WTC11 (cell line): ENCODE measurements at places on chromosomes 11 and 22. TPM values are rescaled to one million over a fixed set of nuclear protein-coding genes. Genes with fewer than 3 reads are reported as not detected.
A peak's percentile ranks its signal among the peaks of the same experiment; 100 is the strongest.

DNA sequence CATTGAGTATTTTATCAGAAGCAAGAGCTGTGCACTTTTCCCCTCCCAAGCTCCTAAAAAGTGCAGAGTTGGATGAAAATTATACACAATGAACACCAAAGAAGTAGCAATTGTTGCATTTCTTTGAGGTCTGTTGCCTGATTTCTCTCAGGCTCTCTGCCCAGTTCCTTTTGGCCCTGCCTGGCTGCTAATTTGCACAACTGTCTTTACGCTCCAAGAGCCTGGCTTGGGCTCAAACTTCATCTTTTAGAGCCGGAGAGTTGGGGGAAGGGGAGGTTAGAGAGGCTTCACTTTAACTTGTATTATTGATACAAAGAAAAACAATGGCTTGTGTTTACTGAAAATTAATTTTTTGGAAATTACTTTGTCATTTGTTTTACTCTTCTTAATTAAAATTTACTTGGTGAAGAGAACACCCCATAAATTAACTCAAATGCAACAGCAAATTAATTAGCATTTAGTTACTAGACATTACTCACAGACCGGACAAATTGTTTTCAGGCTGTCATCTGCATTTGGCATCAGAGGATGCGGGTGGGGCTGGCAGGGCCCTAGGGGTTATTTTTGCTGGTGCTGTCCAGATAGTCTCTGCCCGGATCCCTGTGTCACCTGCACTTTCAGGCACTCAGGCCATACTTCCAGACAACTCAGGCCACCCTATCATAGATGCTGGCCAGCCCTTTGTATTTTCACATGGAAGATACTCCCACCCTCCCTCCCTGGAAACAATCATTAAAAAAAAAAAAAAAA, 407.3 kb downstream of the NXPE2 start:
- no peak overlapping the region for H3K27ac ChIP-seq
- DNase-seq = no peak
- no peaks in the 10 kb centered on the region for H3K36me3 ChIP-seq
- no peaks in the 10 kb centered on the region for H3K27me3 ChIP-seq
- 0 out of 2 replicates have a peak, but pooled peaks cover 10% of the 10 kb centered on the region for H3K4me1 ChIP-seq
- H3K4me3 ChIP-seq = no peak overlapping the region

GRCh38 chr11:79076526-79077115, 364.2 kb downstream of the TENM4 start:
- DNase-seq = peak; percentile 55
- H3K4me1 ChIP-seq = peaks cover 20% of the 10 kb centered on the region
- H3K27ac ChIP-seq = no peak overlapping the region
- H3K4me3 ChIP-seq = no peak overlapping the region
- H3K27me3 ChIP-seq = no peaks in the 10 kb centered on the region; the same call in 1 of the 2 replicates

DNA sequence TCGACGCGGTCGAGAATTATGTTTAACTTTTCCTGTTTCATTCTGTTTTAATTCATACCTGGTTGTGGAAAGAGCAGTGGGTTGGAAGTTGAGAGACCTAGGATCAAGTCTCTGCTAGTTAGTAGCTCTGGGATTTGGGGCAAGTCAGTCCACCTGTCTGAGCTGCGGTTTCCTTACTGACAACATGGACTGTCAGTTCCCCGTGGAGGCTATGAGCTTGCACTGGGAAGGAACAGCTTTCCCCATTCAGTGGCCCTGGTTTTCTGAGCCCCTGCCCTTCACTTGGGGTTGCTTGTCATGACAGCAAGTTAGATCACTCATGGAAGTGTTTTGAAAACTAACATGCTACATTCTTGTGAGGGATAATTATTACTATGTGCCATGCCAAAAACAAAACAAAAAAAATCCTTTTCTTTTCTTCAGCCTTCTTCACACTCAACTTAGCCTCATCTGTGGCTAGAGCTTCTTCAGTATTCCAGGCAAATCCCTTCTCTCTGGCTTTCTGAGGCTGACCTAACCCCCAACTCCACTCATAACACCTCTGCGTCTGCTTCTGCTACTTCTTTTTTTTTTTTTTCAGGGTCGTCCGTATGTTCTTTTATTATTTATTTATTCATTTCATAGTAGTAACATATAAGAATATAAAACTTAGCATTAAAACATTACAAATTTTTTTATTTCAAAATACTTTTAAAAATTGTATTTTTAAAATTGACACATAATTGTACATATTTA, 43.0 kb upstream of the ZBED5 start:
- peaks cover 4% of the 10 kb centered on the region; the same call in 1 of the 2 replicates for H3K4me1 ChIP-seq
- H3K27ac ChIP-seq = no peak overlapping the region
- no peak overlapping the region for H3K4me3 ChIP-seq
- no peak for DNase-seq

PGM2L1 gene
- total RNA-seq = 23.1 to 34.1 TPM (median 24.8 TPM) in 3 replicates

BAIAP2L2 gene
- 3.0 to 5.7 TPM (median 4.9 TPM) in 3 replicates for total RNA-seq

DNA sequence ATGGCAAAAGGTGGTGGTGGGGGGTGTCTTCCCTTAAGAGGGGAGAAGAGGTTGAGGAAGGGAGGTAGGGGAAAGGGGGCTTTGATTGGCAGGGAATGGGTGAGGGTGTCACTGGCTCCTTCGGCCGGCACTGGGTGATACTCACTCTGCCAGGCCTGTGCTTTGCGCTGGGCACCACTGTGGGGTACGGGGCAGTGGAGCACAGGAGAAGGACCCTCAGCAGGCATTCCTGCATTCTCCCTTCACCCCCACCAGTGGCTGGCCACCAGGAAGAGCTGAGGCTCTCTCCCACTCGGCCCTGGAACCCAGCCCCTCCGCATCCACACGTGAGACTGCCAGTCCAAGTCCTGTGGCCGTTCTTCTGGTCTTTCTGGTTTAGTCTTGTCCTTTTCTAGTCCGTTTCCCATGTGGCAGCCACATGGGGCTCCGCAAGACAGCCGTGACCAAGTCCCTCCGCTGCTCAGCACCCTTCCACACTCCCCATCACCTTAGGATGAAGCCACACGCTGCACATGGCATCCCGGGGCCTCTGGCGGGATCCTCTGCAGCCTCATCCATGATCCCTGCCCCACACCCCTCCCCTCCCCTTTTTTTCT, 8.0 kb downstream of the CAPN5 start:
- H3K4me3 ChIP-seq = no peak overlapping the region
- no peaks in the 10 kb centered on the region for H3K27me3 ChIP-seq
- no peak overlapping the region for H3K27ac ChIP-seq
- 0 out of 2 replicates have a peak, but pooled peaks cover 2% of the 10 kb centered on the region for H3K4me1 ChIP-seq
- DNase-seq = no peak
- no peaks in the 10 kb centered on the region; the same call in 1 of the 2 replicates for H3K36me3 ChIP-seq

SMC1B gene
- total RNA-seq = 0.07 to 0.18 TPM (median 0.11 TPM) in 3 replicates

CASP4 gene
- 0.44 to 0.73 TPM (median 0.69 TPM) in 3 replicates for total RNA-seq

BMAL1 gene
- 5.1 to 8.3 TPM (median 8.1 TPM) in 3 replicates for total RNA-seq

SAA4 gene
- total RNA-seq = 0.44 to 0.50 TPM in 2 of 3 replicates, not detected in the other

TIMP3 gene
- 3.3 to 4.0 TPM (median 4.0 TPM) in 3 replicates for total RNA-seq

DNA sequence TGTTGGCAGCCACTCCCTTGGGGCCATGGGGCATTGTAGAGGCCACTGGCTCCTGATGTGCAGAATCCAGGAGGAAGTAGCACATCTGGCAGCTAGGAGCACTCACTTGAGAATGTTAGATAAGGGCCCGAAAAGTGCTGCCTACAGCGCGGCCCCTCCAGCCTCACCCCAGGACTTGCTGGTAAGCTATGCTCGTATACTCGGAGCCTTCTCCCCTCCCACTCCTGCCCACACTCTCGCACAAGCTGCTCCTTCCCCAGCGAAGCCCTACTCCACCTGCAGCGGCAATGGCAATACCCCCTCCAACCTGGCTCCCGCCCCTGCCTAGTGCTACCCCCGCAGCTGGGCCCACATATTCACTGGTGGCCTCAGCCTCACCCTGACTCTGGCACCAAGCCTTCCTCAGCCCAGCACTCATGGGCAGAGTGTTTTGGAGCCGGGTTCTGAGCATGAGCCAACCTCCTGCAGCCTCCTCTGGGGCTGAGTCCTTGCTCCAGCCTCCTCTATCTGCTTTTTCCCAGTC, 47.7 kb downstream of the PDE2A start:
- no peaks in the 10 kb centered on the region for H3K36me3 ChIP-seq
- H3K4me3 ChIP-seq = no peak overlapping the region
